Midbrain (tissue), 1 donor: ENCODE measurements at places on chromosomes 11 and 22.

DNA sequence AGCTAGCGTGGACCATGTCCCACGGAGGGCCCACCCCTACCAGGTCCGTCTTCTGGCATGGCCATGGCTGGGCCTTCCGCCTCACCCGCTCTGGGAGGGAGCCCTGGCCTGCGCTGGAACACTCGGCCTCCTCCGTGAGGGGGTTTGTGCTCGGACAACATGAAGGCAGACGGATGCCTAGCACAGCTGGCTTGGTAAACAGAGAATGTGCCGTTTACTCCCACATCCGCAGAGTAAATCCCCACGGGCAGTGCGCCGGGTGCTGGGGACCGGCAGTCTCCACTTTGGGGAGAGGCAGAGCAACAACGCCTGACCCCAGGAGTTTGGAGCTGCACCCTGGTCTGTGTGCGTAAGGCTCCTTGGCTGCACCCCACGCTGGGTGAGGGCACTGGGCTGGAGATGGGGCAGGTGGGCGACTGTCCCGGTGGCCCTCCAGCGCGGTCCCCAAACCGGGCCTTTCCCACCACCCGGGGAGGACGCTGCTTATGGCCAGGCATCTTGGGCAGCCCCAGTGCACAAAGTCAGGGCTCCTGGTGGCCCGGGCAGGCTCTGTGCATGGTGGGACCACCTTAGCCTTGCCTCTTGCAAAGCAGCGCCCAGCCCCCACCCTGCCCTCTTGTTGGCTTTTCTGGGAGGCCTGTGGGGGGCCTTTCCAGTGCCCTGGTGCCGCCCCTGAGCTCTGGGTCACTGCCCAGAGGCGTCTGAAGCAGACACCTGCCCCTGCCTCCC, 30.7 kb upstream of the MUC5AC start:
- DNase-seq: no peak

DNA sequence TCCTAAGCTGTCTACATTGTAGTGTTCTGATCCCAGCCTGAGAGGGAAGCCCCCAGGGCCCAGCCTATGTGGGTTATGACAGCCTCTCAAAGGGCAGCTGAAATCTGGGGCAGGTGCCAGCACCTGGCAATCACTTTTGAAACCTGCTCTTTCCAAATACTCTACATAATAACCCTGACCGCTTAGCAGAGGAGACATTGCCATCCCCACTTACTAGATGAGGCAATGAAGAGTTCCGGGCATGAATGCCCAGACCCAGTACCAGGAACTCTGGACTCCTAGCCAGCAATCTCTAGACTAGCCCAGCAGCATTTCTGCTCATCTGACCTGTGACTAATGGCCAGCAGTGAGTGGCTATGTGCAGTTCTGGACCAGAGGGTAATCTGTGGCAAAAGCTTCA, 412.4 kb upstream of the CADM1 start:
- DNase-seq: no peak

GRCh38 chr11:105236664-105237063, 97.1 kb upstream of the CARD18 start:
- no peak for DNase-seq

DNA sequence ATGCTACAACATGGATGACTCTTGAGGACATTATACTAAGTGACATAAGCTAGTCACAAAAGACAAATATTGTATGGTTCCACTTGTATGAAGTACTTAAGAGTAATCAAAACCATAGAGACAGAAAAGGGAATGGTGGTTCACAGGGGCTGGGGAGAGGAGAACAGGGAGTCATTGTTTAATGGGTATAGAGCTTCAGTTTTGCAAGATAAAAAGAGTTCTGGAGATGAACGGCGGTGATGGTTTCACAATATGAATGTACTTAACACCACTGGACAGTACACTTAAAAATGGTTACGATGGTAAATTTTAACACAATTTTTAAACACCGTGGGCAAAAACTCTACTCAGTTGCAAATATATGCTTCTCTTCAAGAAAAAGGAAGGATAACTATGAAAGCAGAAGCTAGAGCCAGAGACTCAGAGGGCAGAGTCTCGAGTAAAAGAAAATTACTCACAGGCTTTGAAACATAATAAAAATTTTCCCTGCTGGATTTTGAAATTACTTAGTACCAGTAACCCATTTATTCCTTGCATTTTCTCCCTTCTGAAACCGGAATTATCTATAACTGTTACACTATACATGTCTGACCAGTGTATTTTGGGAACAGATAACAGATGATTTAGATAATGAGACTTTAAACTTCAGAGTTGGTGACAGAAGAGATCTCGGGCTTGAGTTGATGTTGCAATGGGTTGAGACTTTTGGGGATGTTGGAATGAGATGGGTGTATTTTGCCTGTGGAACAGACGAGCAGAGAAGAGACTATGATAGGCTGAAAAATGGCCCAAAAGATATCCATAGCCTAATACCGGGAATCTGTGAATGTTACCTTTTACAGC, 15.0 kb downstream of the MRTFA start:
- DNase-seq: no peak

DNA sequence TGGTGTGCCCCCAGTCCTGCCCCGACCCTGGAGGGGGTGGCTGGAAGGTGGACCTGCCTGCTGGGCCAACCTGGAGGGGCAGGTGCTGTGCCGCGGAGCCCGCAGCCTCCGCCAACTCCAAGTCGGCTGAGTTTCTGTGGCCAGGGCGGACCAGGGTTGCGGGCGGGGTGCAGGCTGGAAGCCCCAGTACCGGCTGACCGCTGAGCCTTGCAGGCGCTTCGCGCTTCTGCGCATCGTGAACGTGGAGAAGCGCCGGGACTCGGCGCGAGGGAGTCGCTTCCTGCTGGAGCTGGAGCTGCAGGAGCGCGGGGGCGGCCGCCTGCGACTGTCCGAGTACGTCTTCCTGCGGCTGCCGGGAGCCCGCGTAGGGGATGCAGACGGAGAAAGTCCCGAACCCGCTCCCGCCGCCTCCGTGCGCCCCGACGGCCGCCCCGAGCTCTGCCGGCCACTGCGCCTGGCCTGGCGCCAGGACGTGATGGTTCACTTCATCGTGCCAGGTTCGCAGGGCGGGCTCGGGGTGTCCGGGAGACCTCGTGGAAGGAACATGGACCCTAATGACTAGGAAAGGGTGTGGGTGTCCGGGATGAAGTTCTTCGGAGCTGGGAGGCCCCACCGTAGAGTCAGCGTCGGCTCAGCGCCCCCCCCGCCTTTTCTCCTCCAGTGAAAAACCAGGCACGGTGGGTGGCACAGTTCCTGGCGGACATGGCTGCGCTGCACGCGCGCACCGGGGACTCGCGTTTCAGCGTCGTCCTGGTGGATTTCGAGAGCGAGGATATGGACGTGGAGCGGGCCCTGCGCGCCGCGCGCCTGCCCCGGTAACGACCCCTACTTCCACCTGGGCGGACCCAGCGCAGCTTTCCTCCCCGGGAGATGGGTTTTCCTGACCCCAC, 10.2 kb downstream of the B4GALNT4 start:
- no peak for DNase-seq

DNA sequence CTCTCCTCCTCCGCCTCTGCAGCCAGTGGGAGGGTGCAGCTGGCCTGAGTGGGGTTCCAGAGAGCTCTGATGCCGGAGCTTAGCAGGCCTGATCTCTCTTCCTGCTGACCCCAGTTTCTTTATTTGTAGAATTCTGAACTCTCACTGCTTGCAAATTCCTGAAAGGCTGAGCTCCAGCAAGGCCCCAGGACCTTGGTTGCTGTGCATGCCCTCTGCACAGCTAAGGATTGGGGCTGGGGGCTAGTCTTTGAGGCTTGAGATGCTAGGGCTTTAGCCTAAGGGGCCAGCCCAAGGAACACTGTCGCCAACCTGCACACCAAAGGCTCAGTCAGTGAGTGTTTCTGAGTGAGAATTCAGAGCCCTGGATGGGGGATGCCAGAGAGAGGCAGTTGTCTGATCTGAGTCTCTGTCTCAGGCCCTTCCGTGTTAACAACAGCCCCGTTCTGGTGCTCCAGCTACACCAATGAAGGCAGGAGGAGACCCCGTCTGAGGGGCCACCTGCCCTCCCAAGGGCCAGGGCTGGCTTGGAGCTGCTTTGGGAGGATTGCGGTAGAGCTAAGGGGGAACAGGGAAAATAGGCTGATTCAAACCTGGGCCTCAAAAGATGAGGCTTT, 106.0 kb upstream of the LMO1 start:
- DNase-seq: no peak

- no peak for DNase-seq
Measured at GRCh38 chr11:13105237-13105844, 96.2 kb downstream of the RASSF10 start.

- no peak for DNase-seq
Measured at GRCh38 chr22:20953668-20954500, 13.2 kb upstream of the AIFM3 start.

- DNase-seq: no peak
Measured at GRCh38 chr11:9002920-9003572, 755 bp downstream of the NRIP3 start.

- DNase-seq: no peak
Measured at GRCh38 chr11:45928535-45929215, 6.2 kb downstream of the LARGE2 start.

- no peak for DNase-seq
Measured at GRCh38 chr11:112366777-112367176, 106.1 kb upstream of the PLET1 start.

GRCh38 chr22:26325641-26326040, 103.4 kb upstream of the ASPHD2 start:
- DNase-seq: no peak

DNA sequence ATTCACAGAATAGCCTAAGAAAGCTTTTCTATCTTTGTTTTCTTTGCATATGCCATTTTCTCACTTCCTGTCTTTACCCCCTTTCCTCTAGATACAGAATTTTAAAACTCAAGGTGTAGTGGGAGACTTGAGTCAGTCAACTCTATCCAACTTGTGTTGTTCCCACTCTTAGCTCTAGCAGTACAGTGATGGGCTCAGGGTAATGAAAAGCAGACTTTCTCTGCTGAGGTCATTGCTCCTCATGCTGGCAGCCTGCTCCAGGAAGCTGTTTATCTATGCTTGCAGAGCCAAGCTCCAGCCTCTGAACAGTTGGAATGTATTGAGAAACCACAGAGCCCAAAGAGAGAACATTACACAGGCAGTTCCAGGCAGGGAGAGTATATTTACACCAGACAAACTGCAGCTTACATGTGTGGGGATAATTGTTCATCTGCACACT, 68.1 kb downstream of the CSTPP1 start:
- peak; percentile 72 for DNase-seq
